ENCODE measurements at places on chromosomes 2 and 18. TPM values are rescaled to one million over a fixed set of nuclear protein-coding genes. Genes with fewer than 3 reads are reported as not detected.

DNA sequence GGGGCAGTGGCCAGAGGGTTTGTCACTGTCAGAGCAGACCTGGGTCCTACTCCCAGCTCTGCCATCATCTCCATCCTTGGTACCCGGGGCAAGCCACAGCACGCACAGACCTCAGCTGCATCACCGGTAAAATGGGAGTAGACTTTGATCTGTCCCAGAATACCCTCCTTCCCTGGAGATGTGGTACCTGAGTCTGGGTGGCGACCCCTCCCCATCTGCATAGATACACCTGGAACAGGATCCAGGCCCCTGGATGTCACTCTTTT lies 64.0 kb downstream of the ZFP36L2 start:
- no peak for DNase-seq

DNA sequence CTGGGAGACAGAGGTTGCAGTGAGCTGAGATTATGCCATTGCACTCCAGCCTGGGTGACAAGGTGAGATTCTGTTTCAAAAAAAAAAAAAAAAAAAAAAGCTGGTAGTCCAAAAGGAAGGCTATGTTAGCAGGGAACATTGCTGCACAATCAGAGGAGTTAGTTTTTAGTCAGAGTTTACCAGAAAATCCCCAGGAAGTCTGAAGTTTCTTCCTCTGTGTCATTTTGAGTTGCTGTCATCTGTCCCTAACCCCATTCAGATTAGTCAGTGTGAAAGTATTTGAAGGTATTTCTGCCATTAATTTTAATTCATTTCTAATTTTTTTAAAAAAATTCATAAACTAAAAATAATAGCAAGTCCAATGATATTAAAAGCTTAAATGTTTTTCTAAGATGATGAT lies 33.5 kb upstream of the CERS6 start:
- DNase-seq: no peak

DNA sequence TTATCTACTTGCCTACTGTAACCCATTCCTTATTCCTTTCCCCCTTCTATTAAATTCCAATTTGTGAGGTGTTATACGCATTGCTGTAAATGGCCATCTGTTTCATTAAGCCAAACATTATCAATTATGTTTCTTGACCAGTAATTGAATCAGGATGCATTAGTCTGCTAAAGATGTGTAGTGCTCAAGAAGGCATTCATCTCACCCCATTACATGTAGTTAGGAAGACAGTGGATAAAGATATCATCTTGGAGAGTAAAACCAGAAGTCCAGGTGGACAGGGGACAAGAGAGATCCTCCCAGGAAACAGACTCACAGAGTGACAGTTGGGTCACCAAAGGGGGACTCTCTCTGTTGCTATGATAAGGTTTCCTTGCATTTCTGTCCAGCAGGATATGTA lies 73.3 kb upstream of the FAM98A start:
- DNase-seq: no peak

The SP110 gene
- total RNA-seq: 9.3 TPM

DNA sequence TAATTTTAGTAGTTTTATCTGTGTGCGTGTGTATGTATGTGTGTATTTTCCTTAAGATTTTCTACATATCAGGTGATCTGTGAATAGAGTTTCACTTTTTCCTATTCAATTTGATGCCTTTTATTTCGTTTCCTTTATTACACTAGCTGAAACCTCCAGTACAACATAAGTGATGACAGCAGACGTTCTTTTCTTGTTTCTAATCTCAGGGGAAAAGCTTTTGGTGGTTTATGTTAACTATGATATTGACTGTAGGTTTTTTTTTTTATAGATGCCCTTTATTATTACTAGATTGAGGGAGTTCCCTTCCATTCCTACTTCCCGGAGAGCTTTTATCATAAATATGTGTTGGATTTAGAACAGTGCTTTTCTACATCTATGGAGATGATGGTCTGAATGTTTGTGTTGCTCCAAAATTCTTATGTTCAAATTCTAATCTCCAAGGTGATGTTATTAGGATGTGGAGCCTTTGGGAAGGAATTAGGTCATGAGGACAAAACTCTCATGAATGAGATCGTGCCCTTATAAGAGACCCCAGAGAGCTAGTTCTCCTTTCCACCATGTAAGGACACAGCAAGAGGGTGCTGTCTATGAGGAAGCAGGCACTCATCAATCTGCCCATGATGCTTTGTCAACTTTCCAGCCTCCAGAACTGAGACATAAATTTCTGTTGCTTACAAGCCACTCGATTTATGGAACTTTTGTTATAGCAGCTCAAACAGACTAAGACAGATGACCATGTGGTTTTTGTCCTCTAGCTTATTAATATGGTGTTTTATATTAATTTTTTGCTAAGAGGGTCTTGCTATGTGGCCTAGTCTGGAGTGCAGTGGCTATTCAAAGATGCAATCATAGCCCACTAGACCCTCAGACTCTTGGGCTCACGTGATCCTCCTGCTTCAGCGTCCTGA lies 5.9 kb upstream of the RHBDD1 start:
- DNase-seq: no peak

GRCh38 chr2:73133566-73134197 lies 20.9 kb upstream of the RAB11FIP5 start:
- no peak for DNase-seq

The ANKRD30BL gene
- not detected for total RNA-seq

DNA sequence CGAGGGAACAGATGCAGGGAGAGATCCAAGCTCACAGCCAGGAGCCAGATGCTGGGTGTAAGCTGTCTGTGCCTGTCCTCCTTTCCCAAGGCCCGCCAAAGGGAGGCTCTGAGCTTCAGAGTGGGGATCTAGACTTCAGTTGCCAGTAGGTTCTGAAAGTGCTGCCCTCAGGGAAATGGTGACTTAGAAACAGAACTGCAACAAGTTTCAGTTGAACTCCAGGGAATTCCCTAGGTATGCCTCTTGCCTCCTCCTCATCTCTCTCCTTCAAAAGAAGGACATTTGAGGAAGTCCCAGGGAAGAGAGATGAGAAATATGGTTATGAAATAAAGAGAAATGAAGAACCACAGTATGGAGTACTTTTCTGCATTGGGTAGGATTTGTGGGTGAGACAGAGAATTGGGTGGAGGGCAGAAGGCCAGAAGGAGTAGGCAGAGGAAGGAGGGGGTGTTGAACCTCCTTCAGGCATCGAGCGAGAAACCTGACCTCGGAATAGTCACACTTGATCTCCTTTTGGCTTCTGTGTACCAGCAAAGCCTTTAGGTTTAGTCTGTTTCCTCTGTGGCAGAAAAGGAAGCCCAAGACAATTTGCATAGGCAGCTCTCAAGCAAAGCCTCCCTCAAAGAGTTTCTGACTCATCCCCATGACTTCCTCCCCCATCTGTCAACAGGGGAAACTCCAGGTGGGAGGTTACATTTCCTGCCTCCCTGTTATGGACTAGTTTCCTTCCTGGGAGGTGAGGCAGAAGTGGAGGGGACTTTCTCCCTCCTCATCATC lies 45.7 kb downstream of the QPCT start:
- peak; percentile 93 for DNase-seq

Measured in OCI-LY7 (cell line).